ENCODE measurements at places on chromosomes 5 and 9.
A peak's percentile ranks its signal among the peaks of the same experiment; 100 is the strongest.

GRCh38 chr5:162456086-162456485 lies 388.5 kb downstream of the GABRG2 start:
- no peak for DNase-seq

GRCh38 chr9:135758870-135759269 lies 56.9 kb downstream of the KCNT1 start:
- DNase-seq = no peak

- no peak for DNase-seq
Measured at GRCh38 chr9:80699511-80699998, 989.8 kb downstream of the TLE1 start.

- DNase-seq = peak; percentile 46
Measured at GRCh38 chr5:66864240-66864884, 268.2 kb downstream of the MAST4 start.

GRCh38 chr5:37807621-37808301 lies 32.1 kb downstream of the GDNF start:
- DNase-seq = no peak
